ENCODE measurements at places on chromosomes 1 and 21. TPM values are rescaled to one million over a fixed set of nuclear protein-coding genes. Genes with fewer than 3 reads are reported as not detected.

The TUFT1 gene
- 10.4 TPM for total RNA-seq

The ATF3 gene
- 17.2 TPM for total RNA-seq

The RBBP5 gene
- 26.5 TPM for total RNA-seq

The IFFO2 gene
- total RNA-seq = 7.5 TPM

The LEMD1 gene
- 14.7 TPM for total RNA-seq

The FAM72D gene
- 8.2 TPM for total RNA-seq

The OR10X1 gene
- not detected for total RNA-seq

The PTGFR gene
- total RNA-seq = 0.43 TPM

The LIN28A gene
- 1,538 TPM for total RNA-seq

The TENT5C gene
- 1.2 TPM for total RNA-seq

The TRIM46 gene
- 15.4 TPM for total RNA-seq

The LCE1C gene
- total RNA-seq = not detected

The ATP5IF1 gene
- 282 TPM for total RNA-seq

The PIK3R3 gene
- 8.6 TPM for total RNA-seq

The BRDT gene
- total RNA-seq = 0.19 TPM

The DCDC2B gene
- not detected for total RNA-seq

The RUNX3 gene
- 0.12 TPM for total RNA-seq

The ALPL gene
- total RNA-seq = 187 TPM

The IQGAP3 gene
- total RNA-seq = 25.7 TPM

The SEC16B gene
- total RNA-seq = 0.70 TPM

The OSCP1 gene
- total RNA-seq = 0.58 TPM

The EPHX1 gene
- 47.0 TPM for total RNA-seq

The UBE2G2 gene
- 112 TPM for total RNA-seq

The RHBDL2 gene
- total RNA-seq = 0.08 TPM

The AVPR1B gene
- total RNA-seq = not detected

Data from GM23338 (cell line).